ENCODE measurements at places on chromosomes 2 and 18. TPM values are rescaled to one million over a fixed set of nuclear protein-coding genes. Genes with fewer than 3 reads are reported as not detected.

- H3K4me1 ChIP-seq, result peaks cover 37% of the 10 kb centered on the region
- no peak overlapping the region for H3K27ac ChIP-seq
- no peaks in the 10 kb centered on the region for H3K27me3 ChIP-seq
- no peaks in the 10 kb centered on the region for H3K36me3 ChIP-seq
- no peak for DNase-seq
- no peak overlapping the region for H3K4me3 ChIP-seq
Measured at GRCh38 chr2:239215136-239215925, 185.5 kb downstream of the HDAC4 start.

- DNase-seq, result no peak
- H3K27ac ChIP-seq, result no peak overlapping the region
- H3K4me1 ChIP-seq, result no peaks in the 10 kb centered on the region
- no peaks in the 10 kb centered on the region for H3K36me3 ChIP-seq
- H3K4me3 ChIP-seq, result no peak overlapping the region
- no peaks in the 10 kb centered on the region for H3K27me3 ChIP-seq
Measured at GRCh38 chr2:149872041-149872440, 284.5 kb upstream of the MMADHC start.

GRCh38 chr2:175465101-175465500 lies 283.6 kb upstream of the ATP5MC3 start:
- no peaks in the 10 kb centered on the region for H3K36me3 ChIP-seq
- DNase-seq, result no peak
- H3K27ac ChIP-seq, result no peak overlapping the region
- no peaks in the 10 kb centered on the region for H3K4me1 ChIP-seq
- H3K27me3 ChIP-seq, result no peaks in the 10 kb centered on the region

DNA sequence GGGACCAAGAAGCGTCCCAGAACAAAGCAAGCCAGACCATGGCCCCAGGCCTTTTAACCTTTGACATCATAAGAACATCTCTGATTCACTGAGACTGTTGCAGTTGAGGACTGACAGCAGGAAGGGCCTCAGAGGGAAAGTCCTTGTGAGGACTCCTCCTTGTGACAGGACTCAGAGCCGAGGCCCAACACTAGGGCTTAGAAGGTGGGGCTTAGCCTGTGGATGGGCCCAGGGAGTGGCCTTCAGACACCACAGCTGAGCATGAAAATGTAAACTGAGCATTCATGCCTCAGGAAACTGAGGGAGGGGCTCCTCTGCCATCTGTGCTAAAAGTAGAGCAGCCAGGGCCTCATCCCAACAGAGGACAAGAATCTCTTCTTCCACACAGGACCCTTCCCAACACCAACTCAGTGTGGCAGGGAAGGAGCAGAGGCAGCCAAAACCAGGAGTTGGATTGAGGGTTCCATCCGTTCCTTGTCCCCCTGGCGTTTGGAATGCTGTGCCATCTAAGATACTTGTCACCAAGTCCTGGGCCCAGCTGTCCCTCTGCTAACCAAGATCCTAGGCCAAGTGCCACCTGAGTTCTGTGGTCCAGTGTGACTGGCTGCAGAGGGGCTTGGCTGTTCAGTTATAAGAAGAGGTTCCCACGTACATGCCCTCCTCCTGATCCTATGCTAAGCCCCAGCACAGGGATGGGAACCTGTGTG lies 37.5 kb upstream of the CAB39 start:
- H3K4me1 ChIP-seq, result no peaks in the 10 kb centered on the region
- H3K4me3 ChIP-seq, result no peak overlapping the region
- H3K27ac ChIP-seq, result no peak overlapping the region
- no peaks in the 10 kb centered on the region for H3K27me3 ChIP-seq
- H3K36me3 ChIP-seq, result no peaks in the 10 kb centered on the region
- DNase-seq, result no peak

GRCh38 chr18:31176531-31176930 lies 13.9 kb upstream of the DSC1 start:
- H3K27ac ChIP-seq, result no peak overlapping the region
- no peaks in the 10 kb centered on the region for H3K4me1 ChIP-seq
- H3K36me3 ChIP-seq, result no peaks in the 10 kb centered on the region
- DNase-seq, result no peak
- H3K4me3 ChIP-seq, result no peak overlapping the region

DNA sequence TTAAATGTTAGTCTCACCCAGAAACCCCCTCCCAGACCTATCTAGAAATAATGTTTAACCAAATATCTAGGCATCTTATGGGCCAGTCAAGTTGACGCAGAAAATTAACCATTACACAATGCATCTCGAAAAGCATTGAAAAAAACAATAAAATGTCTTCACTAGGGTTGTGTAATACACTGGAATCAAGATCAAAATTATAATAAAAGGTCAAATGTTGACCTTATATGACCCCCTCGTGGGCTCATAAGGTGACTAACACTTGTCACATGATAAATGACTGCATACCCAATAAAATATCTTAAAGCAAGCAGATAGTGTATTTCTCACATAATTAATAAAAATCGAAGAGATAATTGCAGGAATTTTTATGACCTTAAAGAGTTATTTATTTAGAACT lies 447.9 kb upstream of the DSEL start:
- DNase-seq, result no peak
- H3K36me3 ChIP-seq, result no peaks in the 10 kb centered on the region
- no peak overlapping the region for H3K27ac ChIP-seq
- H3K27me3 ChIP-seq, result no peaks in the 10 kb centered on the region

SLC30A3 gene
- polyA plus RNA-seq, result 4.3 TPM

DNA sequence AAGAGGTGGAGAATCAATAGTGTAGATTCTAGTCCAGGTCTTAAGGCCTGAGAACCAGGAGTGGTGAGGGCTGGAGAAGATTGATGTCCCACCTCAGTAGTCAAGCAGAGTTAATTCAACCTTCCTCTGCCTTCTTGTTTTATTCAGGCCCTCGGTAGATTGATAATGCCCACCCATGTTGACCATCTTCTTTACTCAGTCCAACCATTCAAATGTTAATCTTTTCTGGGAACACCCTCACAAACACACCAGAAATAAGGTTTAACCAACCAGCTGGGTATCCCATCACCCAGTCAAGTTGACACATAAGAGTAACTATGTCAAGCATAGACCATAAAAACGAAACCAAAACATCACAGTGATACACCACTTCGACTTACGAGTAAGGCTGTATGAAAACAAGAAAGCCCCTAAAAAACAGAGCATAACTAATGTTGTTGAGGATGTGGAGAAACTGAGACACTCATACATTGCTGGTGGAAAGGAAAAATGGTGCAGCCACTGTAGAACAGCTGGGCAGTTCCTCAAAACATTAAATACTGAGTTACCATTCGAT lies 57.5 kb downstream of the SLC35F5 start:
- DNase-seq, result no peak
- peaks cover 3% of the 10 kb centered on the region for H3K4me1 ChIP-seq
- no peak overlapping the region for H3K27ac ChIP-seq
- H3K27me3 ChIP-seq, result no peaks in the 10 kb centered on the region
- H3K4me3 ChIP-seq, result no peak overlapping the region
